ENCODE measurements at places on chromosomes 2 and 18. TPM values are rescaled to one million over a fixed set of nuclear protein-coding genes. Genes with fewer than 3 reads are reported as not detected.

DNA sequence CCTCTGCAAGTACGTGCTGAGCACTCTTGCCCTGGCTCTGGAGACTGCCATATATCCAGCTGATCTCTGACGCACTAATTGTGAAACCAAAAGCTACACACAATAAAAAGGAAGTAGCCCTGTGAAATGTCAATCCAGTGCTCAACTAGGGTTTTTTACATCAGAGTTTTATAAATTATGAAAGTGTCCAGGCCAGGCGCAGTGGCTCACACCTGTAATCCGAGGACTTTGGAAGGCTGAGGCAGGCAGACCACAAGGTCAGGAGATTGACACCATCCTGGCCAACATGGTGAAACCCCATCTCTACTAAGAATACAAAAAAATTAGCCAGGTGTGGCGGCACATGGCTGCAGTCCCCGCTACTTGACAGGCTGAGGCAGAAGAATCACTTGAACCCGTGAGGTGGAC is 24.5 kb upstream of the PEX13 start:
- DNase-seq = peak; percentile 63

The RFTN2 gene
- total RNA-seq = 0.09 TPM

The ZNF519 gene
- total RNA-seq = 12.0 TPM

The STARD6 gene
- total RNA-seq = 0.46 TPM

The PLA2R1 gene
- not detected for total RNA-seq

The EMX1 gene
- 0.82 TPM for total RNA-seq

DNA sequence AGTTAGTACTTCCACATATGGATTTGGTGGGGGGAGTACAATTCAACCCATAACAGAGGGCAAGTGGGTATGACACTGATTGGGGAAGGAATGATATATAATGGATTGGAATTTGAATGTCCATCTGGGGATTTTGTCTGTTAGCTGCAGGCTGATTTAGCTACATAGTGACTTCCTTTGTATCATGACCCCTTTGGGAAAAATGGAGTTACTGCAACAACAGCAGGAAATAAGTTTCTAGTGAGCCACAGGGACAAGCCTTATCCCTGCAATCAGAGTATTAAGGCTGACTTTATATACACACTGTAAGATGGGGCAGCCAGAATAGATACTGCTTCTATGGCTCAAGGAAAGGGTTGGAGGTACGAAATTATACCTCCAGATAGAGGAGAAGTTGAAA is 404.4 kb upstream of the MEIS1 start:
- no peak for DNase-seq

DNA sequence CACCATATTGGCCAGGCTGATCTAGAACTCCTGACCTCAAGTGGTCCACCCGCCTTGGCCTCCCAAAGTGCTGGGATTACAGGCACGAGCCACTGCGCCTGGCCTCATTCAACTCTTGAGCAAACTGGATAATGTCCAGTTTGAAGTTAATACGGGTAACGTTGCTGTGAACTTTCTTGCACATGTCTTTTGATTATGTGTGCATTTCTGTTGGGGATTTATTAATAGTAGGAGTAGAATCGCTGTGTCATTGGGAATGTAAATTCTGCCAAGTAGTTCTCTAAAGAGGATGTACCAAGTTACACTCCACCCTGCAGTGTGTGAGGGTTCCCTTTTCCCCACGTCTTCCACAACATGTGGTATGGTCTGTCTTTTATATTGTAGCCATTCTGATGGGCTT is 6.2 kb downstream of the IMPA2 start:
- DNase-seq = no peak

- no peak for DNase-seq
Observed at GRCh38 chr2:25409468-25409867, 67.7 kb upstream of the DNMT3A start.

DNA sequence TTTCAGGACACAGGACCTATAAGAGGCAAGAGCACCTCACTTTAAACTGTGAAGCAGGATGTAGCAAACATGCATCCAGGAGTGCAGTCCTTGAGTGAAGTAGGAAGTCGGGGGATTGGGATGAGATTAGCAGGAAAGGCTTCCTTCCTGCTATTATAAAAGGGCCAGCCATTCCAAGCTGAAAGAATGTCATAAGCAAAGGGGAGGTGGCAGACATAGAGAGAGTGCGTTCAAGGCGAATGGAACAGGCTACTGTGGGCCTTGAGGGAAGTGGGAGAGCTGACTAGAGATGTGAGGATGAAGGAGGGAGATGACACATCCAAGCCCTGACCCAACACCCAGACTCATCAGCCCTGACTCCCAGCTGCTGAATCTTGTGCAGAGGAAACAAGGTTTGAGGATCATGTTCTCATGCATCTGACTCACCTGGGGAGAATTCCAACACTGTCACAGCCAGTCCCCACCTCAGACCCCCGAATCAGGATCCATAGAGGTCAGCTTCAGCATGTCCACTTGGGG is 63.9 kb downstream of the GYPC start:
- no peak for DNase-seq

GRCh38 chr18:58549814-58550339 is 79.0 kb downstream of the ALPK2 start:
- DNase-seq = no peak

DNA sequence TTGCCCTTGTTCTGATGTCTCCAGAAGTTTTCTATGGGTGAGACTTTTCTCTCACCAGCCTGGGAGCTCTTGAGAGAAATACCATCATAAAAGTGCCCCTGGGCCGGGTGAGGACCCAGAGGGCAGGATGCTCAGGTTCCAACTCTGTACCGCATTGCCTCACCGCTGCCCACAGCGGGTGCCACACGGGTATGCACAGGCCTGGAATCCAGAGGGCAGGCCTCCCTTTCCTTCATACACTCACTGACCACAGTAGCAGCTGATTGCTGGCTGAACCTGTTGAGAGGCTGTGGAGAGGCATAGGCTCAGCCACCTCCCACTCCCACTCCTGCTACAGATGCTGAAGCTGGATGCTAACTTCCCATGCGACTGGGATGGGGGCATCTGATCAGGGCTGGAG is 293.8 kb downstream of the CYP26B1 start:
- no peak for DNase-seq

GRCh38 chr2:53886406-53887280 is 26.9 kb upstream of the GPR75 start:
- DNase-seq = no peak

- no peak for DNase-seq
Observed at GRCh38 chr2:21097331-21097730, 26.4 kb upstream of the TDRD15 start.

GRCh38 chr2:108377815-108378630 is at the start of gene SULT1C4:
Gene SULT1C4 (plus strand): TSS chr2:108377954. CDS start chr2:108378338, 384 bp downstream.
- no peak for DNase-seq

The FAM161A gene
- 5.6 TPM for total RNA-seq

- DNase-seq = no peak
Observed at GRCh38 chr2:38380397-38381130, 3.5 kb upstream of the ATL2 start.

The CCDC121 gene
- 0.58 TPM for total RNA-seq

- no peak for DNase-seq
Observed at GRCh38 chr2:43078301-43078700, 148.1 kb downstream of the ZFP36L2 start.

- no peak for DNase-seq
Observed at GRCh38 chr2:506866-507265, 170.3 kb downstream of the TMEM18 start.

DNA sequence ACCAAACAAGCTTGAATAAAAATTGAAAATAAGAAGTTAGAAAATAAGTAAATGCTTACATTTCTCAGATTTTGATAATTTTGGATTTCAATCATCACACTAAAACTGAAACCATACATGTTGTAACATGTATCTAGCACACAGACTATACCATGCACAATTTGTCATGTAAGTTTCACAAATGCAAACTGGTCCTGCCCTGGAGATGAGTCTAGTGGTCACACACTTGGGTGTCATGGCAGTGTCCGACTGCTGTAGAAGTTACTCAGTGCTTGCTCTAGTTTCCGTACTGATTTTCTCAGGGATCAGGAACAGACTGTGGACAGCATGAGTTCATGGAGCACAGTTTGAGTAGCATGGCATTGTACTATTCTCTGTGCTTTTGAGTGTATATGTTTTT is 182.9 kb upstream of the RMP24 start:
- no peak for DNase-seq

DNA sequence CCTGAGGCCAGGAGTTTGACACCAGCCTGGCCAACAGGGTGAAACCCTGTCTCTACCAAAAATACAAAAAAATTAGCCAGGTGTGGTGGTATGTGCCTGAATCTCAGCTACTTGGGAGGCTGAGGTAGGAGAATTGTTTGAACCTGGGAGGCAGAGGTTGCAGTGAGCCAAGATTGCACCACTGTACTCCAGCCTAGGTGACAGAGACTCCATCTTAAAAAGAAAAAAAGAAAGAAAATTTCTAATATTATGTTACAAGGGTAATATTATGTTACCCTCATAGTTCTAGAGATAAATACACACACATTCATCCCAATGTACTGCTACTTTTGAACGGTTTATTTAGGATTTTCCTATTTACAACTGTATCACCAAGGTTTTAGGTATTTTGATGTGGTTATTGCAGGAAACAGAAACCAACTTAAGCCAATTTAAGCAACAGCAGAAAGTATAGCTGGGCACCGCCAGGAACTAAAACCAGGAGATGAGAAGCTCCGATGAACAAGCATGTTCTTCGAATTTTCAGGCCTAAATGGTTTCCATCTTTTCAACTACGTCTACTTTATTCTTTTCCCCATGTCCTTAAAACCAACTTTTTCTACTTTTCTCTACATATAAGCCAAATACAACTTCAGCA is 11.8 kb upstream of the ROCK1 start:
- no peak for DNase-seq

- no peak for DNase-seq
Observed at GRCh38 chr18:26928670-26929313, 63.3 kb upstream of the AQP4 start.

- no peak for DNase-seq
Observed at GRCh38 chr2:104462731-104463130, 391.2 kb upstream of the POU3F3 start.

- no peak for DNase-seq
Observed at GRCh38 chr2:25499157-25499556, 157.4 kb upstream of the DNMT3A start.

- DNase-seq = no peak
Observed at GRCh38 chr18:49028091-49028490, 77.3 kb upstream of the SMAD7 start.

DNA sequence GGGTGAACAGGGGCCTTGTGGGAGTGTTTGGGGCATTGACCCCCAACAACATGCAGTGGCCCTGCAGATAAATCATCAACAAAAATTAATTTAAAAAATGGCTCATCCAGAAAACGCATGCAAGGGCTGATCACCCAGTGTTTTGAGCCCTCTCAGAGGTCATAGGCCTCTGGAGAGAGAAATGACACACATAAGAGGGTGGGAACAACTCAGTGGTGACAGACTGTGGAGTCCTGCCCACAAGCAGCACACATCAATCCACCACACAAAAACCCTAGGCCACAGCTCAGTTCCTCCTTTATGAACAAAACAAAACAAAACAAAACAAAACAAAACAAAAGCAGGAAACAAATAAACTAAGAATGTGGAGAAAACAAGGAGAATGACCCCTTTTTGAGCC is 351.7 kb upstream of the SPHKAP start:
- DNase-seq = no peak

The SLC1A4 gene
- 21.3 TPM for total RNA-seq

The SP3 gene
- total RNA-seq = 93.0 TPM

DNA sequence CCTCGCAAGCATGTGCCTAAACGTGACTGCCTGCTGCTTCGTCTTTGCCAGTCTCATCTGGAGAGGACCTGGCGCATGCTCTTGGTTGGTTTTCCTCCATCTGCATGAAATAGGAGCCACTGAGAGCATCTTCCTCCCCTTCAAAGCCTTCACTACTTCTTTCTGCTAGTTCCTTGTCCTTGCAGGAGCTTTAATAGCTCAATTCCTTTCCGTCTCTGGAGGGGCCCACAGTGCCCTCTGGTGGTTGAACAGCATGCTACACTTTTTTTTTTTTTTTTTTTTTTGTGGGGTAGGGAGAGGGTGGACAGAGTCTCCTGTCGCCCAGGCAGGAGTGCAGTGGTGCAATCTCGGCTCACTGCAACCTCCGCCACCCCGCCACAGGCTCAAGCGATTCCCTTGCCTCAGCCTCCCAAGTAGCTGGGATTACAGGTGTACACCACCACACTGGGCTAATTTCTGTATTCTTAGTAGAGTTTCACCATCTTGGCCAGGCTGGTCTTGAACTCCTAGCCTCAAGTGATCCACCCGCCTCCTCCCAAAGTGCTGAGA is 59.6 kb downstream of the SP110 start:
- DNase-seq = peak; percentile 27

DNA sequence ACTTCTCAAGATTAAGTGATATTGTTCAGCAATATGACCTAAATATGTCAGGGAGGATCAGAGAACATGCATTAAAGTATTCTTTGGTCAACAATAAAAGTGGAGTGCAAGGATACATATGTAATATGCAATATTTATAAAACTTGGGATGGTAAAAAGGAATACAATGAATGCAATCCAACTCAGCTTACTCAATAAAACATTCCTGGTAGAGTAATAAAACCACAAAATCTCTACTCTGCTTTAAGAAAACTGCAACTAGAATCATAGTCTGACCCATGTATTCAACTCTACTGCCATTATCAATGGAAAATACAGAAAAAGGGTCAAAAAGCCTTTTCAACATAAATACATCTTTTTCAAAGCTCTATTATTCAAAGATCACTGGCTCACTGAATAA is 11.6 kb downstream of the IRS1 start:
- no peak for DNase-seq

The HOXD8 gene
- not detected for total RNA-seq

The ABCG8 gene
- total RNA-seq = not detected

The ZNF396 gene
- 1.7 TPM for total RNA-seq

DNA sequence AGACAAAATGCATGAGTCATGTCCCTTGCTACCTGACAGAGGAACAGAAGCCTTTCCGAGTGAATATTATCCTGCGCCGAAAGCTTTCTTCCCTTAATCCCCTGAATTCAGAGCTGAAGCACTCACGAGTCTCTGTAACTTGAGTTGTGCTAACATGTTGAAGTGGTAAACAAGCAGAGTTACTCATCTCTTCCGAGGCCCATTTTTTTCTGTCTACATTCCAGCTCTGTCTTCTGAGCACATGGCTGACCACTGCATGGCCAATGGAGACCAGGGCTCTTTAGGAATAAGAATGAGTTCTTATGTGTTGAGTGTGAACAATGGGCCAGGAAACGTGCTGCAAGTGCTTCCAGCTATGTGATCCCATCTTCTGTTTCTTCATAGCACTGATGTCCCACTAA is 73.1 kb upstream of the PID1 start:
- no peak for DNase-seq

The SERPINB7 gene
- not detected for total RNA-seq

DNA sequence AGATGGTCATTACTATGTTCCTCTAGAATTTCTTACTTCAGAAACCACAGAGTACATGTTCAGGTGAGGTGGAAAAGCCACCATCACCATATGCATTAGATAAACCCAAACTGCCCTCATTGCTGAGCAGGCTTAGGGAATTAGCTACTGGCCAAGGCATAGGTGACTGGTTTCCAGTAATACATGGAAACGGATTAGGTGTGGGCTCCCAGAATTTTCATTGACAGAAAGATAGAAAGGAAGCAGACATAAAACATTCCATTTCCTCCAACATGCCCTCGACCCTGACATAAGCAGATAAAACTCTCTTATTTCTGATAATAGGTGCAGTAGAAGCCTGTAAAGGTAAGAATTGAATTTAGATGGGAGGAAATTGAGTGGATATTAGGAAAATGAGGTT is 1466.1 kb downstream of the SUCLG1 start:
- no peak for DNase-seq
